NCI-H748 treated with DMSO at 0.1 percent for 48 hours (cell line): ENCODE measurements at places on chromosomes 6 and 20.

GRCh38 chr20:6959900-6960312 is 192.4 kb downstream of the BMP2 start:
- no peak for DNase-seq

DNA sequence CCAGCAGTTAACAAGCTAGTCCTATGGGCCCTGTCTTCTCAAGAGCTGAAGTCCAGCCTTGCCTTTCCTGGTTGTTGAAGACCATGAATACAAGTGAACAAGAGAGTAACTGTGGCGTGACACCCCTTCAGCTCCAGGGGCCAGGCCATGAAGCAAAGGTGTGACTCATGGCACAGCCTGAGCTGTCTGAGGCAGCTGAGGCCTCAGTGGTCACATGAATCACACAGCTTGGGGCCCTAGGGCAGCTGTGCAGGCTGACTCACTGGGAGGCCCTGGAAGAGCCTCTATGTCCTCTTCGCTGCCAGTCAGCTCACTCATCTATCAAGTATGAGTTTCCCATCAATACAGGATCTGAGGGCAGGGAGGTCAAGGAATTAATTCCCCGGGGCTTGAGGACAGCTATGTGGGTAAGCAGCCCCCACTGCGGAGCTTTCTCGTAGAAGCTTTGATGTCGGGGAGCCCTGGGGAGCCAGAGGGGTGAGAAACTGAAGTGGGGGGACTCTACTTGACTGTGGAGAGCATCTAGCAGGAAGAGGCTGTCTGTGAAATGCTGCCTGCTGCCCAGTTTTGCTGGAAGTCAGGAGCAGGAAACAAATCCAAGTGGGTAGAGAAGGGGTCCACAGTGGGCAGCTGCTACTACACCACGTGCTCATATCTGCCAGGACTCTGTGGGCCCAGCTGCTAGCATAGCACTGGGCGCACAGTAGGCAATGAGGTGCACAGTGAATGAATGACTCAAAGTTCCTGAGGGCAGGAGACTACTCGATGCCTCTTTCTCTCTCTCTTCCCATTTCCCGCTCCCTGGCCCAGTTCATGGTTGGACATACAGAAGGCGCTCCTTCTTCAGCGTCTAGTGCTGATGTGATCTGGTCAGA is 13.7 kb upstream of the FAM83C start:
- no peak for DNase-seq

DNA sequence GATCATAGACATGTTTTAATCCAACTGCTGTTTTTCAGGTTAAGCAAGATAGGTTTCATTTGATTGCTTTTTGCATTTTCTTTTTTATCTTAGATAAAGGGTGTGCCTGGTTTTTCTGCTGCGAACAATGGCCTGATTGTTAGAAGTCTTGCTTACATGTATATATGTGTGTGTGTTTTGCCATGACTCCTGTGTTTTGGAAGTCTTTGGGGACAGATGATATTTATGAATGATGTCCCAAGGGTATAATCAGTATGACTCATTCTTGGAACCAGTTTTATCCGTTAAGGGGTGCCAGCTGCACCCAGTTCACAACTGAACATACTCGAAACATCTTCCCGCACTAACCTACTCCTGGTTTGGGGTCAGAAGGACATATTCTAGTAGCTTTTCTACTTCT is 230.1 kb upstream of the SUPT3H start:
- DNase-seq: peak; percentile 37

DNA sequence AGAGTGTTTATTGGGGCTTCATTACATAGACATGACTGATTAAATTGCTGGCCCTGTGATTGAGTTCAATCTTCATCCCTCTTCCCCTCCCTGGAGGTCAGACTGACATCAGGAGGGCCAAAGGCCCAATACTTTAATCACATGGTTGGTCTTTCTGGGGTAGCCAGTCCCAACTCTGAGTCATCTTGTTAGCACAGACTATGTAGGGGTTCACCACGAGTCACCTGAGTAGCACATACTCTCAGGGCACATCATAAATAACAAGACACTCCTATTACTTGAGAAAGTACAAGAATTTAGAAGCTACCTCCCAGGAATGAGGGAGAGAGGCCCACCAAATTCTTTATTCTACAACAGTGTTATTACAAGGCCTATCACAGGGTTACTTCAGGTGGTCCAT is 11.3 kb downstream of the GINS1 start:
- no peak for DNase-seq

GRCh38 chr6:110645685-110646418 is 169.4 kb downstream of the CDK19 start:
- no peak for DNase-seq

- DNase-seq: no peak
Measured at GRCh38 chr6:33297956-33298772, 578 bp downstream of the RGL2 start.

- no peak for DNase-seq
Measured at GRCh38 chr6:167410462-167410861, 85.6 kb downstream of the TTLL2 start.

GRCh38 chr20:34180460-34181120 is 60.6 kb upstream of the ASIP start:
- DNase-seq: no peak

GRCh38 chr6:43243664-43244321 is 512 bp downstream of the TTBK1 start:
- no peak for DNase-seq

DNA sequence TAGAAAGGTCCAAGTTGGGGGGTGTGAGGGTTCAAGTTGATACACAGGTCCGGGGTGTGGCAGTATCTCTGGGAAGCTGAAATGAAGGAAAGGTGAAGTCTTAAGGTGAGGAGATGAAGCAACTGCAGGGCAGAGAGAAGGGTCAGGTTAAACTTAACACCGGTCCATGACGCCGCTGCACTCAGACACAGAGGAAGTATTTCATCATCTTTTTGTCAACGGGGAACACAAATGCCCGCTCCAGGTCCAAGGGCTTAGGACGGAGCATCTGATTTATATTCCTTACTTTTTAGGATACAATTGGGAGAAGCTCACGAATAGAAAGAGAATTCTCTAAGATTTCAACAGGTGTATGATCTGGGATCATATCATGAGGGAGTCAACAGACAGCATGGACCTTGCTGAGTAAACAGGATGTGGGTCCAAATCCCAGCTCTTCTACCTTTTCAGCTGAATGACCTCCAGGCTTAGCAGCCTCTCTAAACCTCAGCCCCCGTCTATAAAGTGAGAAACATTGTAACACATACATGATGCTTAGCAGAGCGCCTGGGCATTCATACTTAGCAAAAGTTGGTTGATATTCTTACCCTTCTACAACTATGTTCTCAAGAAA is 197.5 kb downstream of the ATXN1 start:
- DNase-seq: no peak

GRCh38 chr6:108621117-108621516 is 60.4 kb downstream of the FOXO3 start:
- DNase-seq: no peak

DNA sequence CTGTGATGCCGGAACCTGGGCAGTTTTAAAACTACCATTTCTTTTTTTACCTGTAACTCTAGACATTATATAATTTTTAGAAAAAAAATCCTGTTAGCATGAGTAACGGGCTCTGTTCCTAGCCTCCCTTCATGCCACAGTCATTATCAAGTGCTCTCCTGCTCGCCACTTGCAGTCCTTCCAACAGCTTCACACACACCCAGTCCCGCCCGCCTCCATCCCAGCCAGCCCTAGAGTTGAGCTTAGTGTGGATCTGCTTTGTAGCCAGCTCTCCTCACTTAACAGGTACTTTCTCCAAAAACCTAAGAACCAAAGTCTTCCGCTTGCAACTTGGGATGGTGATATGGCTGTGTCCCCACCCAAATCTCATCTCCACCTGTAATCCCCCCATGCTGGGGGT is 51.5 kb downstream of the EZR start:
- no peak for DNase-seq
